ENCODE measurements at places on chromosomes 5 and 9.

DNA sequence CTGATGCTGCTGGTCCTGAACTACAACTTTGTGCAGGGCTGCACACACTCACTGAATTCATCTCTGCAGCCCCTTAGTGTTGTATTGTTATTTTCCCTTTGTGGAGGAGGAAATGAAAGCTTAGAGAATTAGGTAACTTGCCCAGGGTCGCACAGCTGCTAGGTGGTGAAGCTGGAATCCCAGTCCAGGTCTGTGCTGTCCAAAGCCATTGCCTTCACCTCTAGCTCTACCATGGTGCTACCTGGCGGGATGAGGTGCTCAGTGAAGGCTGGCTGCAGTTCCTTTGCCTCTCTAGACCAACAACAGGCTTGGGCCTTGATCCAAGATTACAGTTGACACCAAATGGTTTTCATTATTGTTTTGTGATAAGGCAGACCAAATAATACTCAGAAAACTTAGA, 177.8 kb upstream of the PITX1 start:
- DNase-seq: no peak

DNA sequence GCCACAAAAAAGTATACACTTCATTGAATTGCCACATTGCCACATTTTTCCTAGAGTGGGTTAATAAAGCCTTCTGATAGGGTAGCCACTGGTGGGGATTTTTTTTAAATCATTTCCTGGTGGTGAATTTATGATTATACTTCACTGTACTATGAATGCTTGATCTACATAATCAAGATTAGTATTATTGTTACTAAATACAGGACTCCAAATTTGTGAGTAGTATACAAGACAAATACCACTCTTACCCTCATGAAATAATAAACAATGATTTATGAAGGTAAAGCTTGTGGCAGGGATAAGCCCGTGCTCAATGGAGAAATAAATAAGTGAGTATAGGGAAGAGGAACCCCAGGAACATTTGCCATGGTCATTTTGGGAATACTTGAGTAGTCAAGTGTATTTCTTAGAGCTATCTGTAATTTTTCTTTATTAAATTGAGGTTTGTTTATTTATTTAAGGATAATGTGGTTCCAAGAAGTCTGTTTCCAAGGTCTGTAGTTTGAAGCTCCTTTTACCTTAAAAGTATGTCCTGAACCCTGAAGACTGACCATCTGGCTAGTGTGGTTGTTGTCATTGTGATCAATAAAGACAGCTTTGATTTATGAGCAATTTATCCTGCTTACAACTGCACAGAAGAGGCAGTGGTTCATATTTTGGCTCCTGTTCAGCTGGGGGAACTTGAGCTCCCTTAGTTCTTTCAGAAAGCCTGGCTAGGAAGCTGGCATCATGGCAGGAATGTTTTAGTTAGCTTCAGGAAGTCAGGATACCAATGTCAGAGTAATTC, 118.6 kb downstream of the ZSWIM6 start:
- no peak for DNase-seq

DNA sequence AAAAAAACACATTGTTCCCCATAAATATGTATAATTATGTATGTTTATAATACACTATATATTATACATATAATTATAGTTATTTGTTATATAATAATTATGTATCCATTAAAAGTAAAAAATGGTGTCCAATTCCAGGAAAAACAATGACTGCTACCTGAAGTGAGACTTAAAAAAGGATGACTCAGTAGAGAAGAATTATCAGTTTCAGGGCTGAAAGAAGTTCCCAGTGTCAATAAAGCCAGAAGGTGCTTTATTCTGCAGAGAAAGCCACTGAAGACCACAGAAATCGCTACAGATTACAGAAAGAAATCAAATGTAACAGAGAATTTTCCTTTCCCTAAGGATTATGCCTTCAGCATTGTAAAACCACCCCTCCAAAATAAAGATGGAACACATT, 50.9 kb downstream of the ANKRD31 start:
- DNase-seq: no peak

GRCh38 chr9:20478786-20479185, 143.5 kb downstream of the MLLT3 start:
- no peak for DNase-seq

DNA sequence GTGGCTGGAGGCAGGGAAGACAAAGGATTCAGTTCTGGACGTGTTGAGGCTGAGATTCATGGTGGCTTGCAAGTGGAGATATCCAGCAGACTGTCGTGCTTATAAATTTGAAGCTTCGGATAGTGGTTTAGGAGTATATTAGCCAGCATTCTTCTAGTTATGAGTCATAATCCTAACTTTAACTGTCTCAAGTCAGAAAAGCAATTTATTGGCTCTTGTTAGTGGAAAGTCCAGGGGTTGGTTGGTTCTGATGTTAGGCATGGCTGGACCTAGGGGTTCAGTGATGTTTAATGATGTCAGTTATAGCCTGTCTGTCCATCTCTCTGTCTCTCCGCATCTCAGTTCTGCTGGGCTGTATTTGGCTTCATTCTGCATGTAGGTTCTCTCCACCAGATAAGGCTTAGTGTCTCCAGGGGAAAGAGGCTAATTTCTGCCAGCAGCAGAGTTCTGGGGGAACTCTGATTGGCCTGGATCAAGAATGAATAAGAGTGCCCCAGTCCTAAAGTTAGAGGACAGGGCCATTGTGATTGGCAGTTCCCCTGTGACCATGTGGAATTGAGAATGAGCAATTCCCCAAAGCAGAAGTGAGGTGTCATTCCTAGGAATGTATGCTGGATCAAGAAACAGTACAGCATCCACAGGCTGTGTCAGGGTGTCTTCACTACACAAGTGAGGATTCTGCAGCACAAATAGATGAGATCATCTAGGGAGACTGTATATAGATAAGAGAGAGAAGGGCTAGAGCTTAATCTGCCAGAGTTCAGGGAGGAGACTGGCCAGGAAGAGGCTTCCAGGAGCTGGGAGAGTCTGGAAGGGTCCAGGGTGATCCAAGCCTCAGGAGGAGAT, 72.9 kb upstream of the SHB start:
- no peak for DNase-seq

GRCh38 chr5:168765551-168766425, 186.6 kb upstream of the PANK3 start:
- DNase-seq: no peak

DNA sequence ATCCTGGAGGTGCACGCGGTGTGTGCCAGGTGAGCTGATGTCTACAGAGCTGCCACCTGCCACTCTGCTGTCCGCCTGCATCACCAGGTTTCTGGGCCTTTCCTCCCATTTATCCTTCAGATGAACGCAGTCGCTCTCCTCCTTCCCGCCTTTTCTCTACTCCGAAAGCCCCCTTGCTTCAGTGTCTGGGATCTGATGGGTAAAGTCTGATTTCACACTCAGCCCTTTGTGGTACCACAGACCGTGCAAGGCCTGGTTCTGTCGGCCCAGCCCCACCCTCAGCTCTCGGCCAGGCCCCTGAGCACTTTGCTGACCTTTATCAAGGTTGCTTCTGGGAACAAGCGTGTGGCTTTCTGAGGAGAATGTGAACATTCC, 32.5 kb downstream of the GLT6D1 start:
- no peak for DNase-seq

GRCh38 chr9:129489838-129490582, 130.9 kb downstream of the C9orf50 start:
- peak; percentile 84 for DNase-seq

DNA sequence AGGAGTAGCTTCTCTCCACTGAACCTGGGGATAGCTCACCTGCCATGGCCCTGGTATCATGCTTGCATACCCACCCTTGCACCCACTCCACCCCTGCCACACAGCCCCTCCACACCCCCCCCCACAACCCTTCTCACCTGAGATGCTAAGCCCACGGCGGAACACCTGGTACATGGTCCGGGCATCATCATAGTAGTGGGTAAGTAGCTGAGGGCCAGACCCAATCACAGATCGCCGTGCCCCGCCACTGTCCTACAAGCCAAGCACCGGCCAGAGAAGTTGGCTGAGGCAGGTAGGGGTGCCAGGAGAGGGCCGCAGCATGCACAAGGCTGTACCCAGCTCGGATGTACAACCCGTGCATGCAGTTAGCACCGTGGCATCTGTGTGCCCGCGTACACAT, 20.7 kb downstream of the ACSL6 start:
- DNase-seq: no peak

- DNase-seq: no peak
These were observed 3.3 kb upstream of the EXOC3 start for GRCh38 chr5:439636-440035.

- no peak for DNase-seq
These were observed 3.8 kb upstream of the RASEF start for GRCh38 chr9:83066771-83067170.

DNA sequence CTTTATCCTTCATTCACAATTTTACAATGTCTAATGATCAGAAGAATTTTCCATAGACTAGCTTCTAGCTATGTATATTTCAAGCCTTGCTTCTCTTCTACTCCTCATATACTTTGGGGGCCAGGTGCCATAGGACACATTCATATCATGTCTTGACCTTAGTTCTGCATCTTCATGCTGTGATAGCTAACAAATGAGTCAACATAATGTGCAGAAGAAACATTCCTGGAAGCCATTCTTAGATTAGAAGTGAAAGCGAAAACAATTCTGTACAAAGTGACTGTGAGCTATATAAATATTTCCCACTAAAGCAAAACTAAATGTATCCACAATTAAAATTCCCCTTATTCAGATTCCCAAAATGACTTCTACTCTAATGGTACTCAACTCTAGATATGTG, 320.2 kb upstream of the NREP start:
- no peak for DNase-seq

DNA sequence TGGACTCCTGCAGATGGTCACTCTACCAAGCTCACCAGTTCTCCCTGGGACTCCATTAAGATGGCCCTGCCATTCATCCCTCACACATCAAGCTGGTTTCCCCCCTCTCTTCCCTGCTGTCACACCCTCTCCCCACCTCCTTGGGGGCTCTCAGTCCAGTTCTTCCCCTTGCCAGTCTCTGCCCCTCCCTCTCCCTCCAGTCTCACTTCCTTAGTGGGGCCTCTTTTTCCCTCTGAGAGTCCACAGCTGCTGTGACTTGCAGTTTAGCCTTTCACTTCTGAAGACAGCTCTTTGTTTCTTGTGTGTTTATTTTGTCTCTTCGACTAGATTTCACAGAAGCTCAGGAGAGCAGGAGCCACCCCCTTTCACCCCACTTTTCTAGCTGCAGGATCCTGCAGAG, 10.5 kb downstream of the DOCK2 start:
- DNase-seq: no peak
